Sciatic nerve (tissue), 2 donors: ENCODE measurements at places on chromosomes 16 and 17. TPM values are rescaled to one million over a fixed set of nuclear protein-coding genes. Genes with fewer than 3 reads are reported as not detected.

DNA sequence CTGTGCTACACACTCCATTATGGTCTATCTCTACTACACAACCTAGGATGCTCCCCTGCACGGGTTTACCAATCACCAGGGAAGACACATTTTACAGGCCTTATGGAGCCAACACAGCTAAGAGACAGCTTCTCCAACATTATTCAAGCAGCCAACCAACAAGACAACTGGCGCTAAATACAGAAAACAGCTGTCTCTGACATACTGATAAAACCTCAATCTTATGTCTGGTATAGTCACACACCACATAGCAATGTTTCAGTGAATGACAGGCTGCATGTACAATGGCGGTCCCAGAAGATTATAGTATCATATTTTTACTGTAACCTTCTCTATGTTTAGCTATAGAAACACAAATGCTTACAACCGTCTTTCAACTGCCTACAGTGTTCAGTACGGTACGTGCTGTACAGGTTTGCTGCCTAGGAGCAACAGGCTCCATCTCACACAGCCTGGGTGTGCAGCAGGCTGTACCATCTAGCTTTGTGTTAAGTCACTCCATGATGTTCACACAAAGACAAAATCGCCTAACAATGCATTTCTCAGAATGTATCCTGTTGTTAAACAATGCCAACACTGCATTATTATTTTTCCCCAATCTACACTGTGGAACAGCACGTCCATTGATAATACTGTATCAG, 10.9 kb downstream of the USP22 start:
- DNase-seq = no peak

GRCh38 chr17:74408262-74408661, 23.6 kb upstream of the GPRC5C start:
- no peak for DNase-seq

DNA sequence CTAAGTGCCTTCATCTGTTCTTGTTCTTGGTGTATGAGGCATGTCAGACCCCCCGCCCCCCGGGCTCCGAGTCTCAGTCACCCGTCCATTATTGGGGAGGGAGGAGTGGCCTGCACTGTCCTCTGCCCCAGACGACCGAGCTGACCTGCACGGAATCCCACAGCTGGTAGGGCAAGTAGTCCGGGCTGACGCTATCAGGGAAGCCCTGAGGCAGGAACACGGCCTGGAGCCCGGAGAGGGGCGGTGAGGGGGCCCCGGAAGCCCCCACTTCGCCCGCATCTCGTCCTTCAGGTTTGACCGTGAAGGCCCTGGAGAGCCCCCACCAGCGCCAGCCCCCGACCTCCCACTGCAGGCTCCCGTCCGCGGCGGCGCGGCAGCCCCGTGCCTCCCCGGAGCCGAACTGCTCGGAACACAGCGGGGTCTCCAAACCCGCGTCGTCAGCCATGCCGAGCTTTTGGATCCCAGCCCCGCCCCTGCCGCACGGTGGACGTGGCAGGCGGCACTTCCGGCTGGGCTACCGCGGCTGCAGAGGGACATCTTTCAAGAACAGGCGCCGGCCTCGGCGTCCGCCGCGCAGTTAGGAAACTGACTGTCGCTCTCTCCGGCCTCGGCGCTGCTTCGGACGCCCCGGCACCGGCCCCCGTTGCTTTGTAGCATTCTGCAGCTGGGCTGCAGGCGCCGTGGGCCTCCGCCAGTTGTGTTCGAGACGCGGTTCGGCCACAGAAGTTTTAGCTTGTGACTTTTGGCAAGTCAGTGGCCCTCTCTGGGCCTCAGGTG, at the start of gene RUSF1:
Gene RUSF1, minus strand, starts transcription at position 463 of the 777 bp plus-strand sequence. Its CDS starts 18 bp downstream, at position 445.
- DNase-seq = peak; percentile 95

Gene MT3
- total RNA-seq = 94.5 TPM

- DNase-seq = no peak
Observed at GRCh38 chr16:48494742-48495141, 109.5 kb upstream of the SIAH1 start.
